Thyroid gland (tissue), 4 donors: ENCODE measurements at places on chromosomes 5 and 9. TPM values are rescaled to one million over a fixed set of nuclear protein-coding genes. Genes with fewer than 3 reads are reported as not detected.
A peak's percentile ranks its signal among the peaks of the same experiment; 100 is the strongest.

The NMUR2 gene
- total RNA-seq: 0.42 TPM

The KIF24 gene
- 7.8 TPM for total RNA-seq

The CMBL gene
- total RNA-seq: 32.0 TPM

The FAM78A gene
- total RNA-seq: 3.4 TPM

The TTLL11 gene
- total RNA-seq: 7.9 TPM

The PCDHA9 gene
- 0.33 TPM for total RNA-seq

The GLRA1 gene
- not detected for total RNA-seq

The SLC1A3 gene
- total RNA-seq: 14.0 TPM

The SLC34A1 gene
- not detected for total RNA-seq

The ELOVL7 gene
- 16.4 TPM for total RNA-seq

DNA sequence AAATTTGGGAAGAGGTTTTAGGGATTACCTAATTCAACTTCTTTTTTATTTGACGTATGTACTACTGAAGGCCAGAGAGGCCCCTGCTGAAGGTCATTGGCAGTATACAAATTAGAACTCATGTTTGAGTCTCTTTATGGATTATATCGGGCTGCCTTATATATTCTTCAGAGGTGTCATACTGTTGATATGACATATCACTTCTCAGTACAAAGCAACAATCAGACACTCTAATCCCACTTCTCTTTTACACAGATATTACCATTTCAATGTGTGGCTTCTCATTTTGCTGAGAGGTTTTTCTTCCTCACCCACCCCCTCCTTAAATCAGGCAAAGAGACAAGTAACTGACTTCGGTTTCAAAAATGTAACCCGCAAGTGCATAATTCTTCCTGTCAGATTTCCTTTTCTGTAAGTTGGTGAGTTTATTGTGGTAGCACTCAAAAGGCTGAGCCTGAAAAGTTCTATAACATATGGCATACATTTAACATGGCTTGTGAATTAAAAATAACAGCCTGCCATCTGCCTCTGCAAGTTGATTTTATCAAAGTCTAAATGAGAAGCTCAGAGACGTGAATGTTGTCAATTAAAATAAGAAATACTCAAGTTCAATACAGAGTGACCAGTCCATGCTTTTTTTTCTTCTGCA lies 163.6 kb upstream of the RORB start:
- DNase-seq: no peak

GRCh38 chr5:87127426-87127825 lies 140.3 kb upstream of the RASA1 start:
- no peak for DNase-seq

DNA sequence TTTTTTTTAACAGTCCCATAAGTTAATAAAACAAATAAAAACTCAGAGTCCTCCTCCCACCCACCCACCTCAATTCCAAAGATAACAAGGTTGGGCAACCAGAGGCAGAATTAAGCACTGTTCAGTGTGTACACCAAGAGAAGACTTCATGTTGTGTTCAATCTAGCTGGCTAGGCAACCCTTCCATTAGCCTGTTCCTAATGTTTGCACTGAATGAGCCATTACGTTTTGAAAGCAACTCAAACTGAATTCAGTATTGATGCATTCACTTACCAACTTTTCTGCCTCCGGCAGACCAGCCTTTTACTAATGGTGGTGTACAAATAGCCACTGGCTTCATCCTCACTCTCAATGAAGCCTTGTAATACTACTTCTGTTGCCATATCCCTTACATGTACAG lies 47.5 kb downstream of the PBX3 start:
- DNase-seq: no peak

DNA sequence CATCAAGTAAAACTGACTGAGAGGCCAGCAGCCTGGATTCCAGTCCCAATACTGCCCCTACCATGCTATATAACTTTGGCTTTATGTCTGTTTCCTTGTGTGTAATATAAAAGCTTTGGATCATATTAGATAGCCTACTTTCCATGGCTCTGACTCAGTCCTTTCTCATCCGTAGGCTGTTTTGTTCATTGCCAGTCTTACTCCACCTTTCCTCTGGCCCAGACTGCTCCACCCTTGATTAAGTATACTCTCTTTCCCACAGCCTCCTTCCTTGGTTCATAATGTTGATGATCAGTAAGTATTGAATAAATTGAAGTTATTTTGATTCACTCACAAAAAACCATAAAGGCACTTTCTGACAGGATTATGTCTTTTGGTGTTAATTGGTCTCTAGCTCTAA lies 1.5 kb upstream of the MRPS30 start:
- no peak for DNase-seq

DNA sequence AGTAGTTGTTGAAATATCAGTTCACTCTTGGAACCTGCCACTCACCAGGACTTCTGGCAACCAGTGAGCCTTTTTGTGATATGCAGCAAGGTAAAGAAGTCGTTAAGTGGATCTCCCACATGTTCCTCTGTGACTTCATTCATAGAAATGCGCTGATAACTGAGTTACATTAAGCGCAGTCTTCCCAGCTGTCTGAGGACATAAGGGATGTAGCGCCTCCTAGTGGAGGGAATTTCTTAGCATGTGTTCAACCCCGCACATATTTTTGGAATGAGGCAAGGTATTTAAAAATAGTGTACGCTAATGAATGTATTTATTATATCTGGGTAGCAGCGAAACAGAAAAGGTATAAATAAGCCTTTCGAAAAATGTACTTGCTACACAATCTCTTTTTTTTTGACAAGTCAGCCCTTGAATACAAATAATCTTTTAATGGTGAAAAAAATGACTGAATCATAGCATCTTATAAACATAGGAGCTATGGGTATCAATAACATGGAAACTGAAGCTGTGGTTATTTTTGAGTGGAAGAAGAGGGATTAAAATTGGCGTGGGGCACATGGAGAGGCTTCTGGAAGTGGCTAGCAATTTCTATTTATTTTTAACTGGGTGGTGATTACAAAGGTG lies 38.0 kb downstream of the PALM2AKAP2 start:
- DNase-seq: peak; percentile 76

GRCh38 chr9:4098031-4098430 lies 201.8 kb downstream of the GLIS3 start:
- DNase-seq: no peak

GRCh38 chr9:72362118-72362531 lies 2.9 kb downstream of the ZFAND5 start:
- DNase-seq: no peak

GRCh38 chr9:108474356-108474755 lies 381.4 kb downstream of the ACTL7B start:
- no peak for DNase-seq

GRCh38 chr5:135012033-135012588 lies 21.9 kb downstream of the PITX1 start:
- no peak for DNase-seq

GRCh38 chr5:127411381-127411780 lies 106.1 kb upstream of the PRRC1 start:
- DNase-seq: no peak

- no peak for DNase-seq
Measured at GRCh38 chr9:118569148-118569547, 800.1 kb downstream of the BRINP1 start.

DNA sequence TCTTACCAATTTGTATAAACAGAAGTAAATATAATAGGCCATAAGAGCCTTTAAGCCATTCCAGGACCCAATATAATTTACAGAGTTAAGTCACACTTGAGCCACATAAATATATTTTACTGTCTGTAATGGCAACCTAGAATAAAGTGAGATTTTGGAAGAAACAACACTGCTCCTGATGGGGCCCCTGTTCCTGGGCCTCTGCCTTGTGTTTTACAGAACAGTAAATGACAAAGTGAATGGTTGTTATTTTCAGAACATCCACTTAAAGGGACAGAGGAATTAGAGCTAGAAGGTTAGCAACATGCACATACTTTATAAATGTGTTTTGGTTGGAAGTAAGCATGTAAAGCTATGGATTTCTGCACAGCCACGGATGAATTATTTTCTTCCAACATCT lies 3.6 kb downstream of the PTGER4 start:
- no peak for DNase-seq

GRCh38 chr9:20786807-20787206 lies 102.7 kb downstream of the FOCAD start:
- DNase-seq: peak; percentile 17

DNA sequence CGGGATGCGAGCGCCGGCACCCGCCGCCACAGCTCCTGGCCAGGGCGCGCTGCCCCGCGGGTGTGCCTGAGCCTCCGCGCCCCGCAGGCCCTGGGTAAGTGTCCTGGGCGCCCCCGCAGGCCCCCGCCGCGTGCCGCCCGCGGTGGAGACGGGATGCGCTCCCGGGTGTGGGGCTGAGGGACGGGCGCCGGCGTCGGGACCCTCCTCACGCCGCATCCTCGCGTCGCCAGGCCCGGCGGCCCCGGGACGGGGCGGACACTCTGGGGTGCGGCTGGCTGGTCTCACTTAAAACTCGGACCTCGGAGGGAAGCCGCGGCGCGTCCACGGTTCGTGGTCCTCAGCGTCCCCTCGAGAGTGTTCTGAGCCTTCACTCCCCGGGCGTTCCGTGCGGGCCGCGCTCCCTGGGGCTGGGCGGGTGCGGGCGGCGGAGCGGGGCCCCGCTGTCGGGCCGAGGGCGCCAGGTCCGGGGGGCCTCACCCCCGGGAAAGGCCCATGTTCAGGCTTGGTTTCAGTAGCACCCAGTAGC lies 275 bp downstream of the AHRR start:
- no peak for DNase-seq

DNA sequence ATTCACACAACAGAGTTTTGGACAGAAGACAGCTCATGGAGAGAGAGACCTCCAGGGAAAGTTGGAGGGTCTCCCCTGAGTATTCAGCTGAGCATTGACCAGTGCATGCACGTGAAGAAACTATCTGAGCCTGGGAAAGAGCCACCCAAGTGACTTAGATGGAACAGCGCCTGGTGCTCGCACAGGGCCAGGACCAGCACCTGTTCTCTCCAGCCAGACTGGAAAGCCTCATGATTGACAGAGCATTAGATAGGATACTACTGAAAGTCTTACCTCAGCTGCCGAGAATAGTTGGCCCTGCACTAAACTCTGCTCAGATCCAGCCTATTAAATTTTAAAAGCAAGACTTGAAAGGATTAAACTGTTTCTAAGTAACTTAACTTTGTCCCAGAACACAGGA lies 28.3 kb upstream of the NEURL1B start:
- DNase-seq: no peak

DNA sequence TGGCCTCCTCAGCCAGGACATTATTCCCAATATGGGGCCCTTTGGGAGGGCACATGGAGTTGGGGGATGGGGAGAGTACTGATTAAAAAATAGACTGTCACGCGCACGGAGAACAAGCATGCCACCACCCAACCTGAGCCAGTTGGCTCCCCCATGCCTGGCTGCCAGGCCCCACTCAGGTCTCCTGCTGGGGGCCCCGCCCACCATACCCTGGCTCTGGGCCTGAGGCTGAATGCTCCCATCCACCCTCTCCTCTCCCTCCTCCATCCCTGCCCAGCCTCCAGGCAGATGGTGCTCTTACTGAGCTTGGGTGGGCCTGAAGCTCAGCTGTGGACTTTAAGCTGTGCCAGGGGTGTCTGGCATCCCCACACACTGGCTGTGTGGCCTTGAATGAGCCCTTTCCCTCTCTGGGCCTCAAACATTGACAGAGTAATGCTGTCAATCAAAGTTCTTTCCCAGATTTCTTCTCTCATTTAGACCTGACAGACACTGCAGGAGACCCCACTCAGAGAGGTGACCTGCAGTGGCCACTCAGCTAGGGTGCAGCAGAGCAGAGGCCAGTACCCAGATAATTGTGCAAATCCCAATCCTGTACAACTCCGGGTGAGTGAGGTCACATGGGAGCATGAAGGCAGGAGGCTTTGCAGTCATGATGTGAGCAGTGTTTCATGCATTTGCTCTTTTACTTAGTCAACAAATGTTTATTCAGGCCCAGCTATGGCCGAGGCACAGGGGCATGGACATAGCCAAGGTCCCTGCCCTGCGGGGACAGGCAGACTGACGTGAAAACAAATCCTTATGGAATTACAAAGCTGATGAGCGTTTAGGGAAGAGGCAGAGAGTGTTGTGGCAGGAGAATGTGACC lies 9.8 kb upstream of the SYNPO start:
- DNase-seq: no peak

DNA sequence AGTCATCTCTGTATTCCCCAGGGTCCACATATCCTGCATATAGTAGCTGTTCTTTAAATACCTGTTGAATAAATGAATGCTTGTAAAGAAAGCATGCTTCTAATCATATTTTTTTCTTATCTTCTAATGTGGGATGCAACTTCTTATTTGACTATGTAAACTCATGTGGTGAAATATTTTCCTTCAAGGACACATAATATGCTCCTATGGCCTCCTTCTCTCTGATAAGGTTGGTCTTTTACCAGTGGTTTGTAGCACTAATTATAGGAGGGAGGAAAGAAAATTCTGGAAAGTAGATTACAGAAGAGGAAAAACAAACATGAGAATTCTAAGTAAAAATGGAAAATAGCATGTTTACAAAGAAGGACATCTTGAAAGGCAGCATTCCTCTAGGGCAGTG lies 28.6 kb upstream of the C5orf63 start:
- DNase-seq: no peak

- DNase-seq: no peak
Measured at GRCh38 chr9:95494022-95494415, 22.8 kb downstream of the PTCH1 start.

- DNase-seq: no peak
Measured at GRCh38 chr5:95816341-95816740, 6.2 kb downstream of the GLRX start.

DNA sequence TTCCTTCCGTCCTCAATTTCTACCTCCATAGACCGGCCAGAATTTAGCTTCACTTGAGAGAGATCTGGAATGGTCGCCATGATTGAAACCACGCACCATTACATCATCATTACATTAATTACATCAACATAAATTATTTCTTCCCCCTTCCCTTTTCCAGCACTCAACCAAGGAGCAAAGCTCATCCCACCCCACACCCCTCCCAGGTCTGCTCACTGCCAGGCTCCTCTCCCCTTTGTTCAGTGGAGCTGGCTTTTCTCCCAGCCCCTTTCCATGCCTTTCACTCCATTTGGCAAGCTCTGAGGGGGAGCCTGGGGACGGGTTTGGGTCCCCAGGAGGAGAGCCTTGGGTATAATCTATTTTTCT lies 8.4 kb downstream of the RACK1 start:
- no peak for DNase-seq

DNA sequence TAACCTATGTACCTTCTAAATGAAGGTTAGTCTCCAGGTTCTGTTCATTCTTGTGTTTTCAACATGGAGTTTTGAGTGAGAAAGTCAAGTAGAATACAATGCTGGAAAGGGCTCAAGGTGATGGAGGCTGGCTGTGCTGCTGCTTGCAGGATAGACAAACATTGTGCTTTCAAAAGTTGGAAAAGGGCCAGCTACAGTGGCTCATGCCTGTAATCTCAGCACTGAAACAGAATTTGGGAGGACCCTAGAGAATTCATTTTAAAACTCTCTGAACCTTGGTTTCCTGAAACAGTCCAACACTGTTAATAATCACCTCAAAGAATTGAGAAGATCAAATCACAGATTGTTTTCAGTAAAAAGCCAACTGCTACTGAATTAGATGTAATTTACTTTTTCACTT lies 15.4 kb upstream of the IARS1 start:
- no peak for DNase-seq

DNA sequence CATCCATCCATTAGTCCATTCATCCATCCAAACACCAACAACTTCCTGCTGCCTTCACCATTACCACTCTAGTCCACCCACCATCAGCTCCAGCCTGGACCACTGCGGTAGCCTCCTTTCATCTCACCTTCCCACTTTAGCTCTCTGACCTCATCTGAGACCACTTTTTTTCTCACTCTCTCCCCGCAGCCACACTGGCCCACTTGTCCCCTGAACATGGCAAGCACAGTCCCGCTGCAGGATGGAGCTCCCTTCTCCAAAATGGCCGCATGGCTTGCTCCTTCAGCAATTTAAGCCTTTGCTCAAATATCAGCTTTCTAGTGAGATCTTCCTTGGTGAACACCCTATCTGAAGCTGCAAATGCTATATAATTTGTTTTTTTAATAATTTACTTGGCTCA lies 11.1 kb downstream of the CSF1R start:
- DNase-seq: no peak
